ENCODE measurements at places on chromosomes 6 and 20.

- DNase-seq: no peak
Measured at GRCh38 chr20:63159826-63160640, 55.9 kb downstream of the YTHDF1 start.

DNA sequence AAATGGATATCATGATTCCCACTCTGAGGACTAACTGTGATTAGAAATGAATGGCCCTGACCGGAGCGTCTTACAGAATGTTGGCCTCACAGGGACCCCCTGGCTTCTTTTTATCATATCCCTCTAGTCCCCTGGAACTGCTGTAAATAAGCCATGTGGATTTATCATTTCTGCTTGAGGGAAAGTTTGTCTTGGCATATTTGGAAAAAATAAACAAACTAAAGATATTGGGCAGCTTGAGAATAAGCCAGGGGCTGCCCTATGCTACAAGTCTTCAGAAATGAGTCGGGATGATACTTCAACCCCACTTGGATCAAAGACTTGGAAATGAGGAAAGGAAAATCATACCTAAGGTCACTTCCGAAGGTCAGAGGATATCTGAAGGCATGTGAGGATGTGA, 179.1 kb downstream of the THBS2 start:
- DNase-seq: no peak

DNA sequence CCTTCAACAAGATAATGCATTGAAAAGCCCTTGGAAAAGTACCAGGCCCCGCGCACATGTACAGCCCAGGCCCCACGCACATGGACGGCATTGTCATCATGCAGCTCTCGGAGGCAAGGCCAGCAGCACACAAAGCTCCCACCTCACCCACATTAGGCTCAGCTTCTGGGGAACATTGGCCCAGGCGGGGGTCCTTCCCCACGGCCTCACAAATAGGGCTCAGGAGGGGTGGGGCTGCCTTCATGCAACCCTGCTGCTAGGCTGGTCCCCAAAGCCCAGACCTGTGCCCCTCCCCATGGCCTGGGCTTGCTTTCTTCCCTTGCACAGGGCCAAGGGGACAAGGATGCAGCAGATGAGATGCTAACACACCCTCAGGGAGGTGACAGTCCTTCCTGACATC, 26.7 kb downstream of the NPEPL1 start:
- DNase-seq: no peak

- no peak for DNase-seq
Measured at GRCh38 chr6:14642136-14642505, 524.5 kb downstream of the CD83 start.

DNA sequence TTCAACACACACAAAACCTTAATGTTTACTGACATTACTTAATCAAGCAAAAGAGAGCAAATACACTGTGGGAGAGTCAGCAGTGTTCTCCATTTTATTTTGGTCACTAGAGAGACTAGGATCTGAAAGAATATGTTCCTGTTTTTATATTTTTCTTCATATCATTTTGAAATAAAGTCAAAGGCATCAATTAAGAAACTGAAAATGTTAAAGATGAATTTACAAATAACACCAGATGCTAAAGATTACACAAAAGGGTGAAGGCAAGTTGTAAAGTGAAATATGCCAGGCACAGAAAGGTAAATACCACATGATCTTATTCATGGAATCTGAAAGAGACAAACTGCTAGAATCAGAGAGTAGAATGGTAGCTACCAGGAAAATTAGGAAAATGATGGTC, 60.3 kb upstream of the FABP7 start:
- no peak for DNase-seq

DNA sequence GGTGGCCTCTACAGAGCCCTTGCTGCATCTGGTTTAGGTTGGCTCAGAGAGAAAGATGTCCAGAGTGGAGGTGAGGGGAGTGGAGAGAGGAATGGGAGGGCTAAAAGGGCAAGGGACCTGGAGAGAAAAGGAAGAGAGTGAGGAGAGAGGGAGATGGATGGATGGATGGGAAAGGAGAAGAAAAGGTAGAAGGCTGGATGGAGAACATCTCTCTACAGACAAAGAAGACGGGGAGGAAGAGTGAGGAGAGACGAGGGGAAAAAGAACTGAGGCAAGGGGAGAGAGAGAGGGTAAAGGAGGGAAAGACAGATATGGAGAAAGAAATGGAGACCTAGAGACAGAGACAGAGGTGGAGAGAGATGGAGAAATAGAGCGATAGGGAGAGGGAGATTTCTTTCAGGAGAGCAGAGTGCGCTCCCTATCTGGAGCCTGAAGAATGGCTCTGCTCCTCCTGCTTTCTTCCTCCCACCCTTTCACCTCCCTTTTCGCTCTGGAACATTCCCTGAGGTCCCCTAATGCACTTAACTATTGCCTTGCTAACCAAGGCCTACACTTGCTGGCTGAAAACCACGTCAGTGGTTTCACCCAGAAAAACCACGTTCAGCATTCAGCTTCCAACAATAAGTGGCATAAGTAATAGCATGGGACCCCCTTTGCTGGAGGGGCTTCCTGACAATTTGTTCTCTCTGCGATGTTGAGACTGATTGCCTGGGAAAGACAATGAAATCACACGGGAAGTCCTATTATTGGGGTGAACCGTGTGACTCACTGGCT, 286.3 kb downstream of the CDH26 start:
- no peak for DNase-seq

DNA sequence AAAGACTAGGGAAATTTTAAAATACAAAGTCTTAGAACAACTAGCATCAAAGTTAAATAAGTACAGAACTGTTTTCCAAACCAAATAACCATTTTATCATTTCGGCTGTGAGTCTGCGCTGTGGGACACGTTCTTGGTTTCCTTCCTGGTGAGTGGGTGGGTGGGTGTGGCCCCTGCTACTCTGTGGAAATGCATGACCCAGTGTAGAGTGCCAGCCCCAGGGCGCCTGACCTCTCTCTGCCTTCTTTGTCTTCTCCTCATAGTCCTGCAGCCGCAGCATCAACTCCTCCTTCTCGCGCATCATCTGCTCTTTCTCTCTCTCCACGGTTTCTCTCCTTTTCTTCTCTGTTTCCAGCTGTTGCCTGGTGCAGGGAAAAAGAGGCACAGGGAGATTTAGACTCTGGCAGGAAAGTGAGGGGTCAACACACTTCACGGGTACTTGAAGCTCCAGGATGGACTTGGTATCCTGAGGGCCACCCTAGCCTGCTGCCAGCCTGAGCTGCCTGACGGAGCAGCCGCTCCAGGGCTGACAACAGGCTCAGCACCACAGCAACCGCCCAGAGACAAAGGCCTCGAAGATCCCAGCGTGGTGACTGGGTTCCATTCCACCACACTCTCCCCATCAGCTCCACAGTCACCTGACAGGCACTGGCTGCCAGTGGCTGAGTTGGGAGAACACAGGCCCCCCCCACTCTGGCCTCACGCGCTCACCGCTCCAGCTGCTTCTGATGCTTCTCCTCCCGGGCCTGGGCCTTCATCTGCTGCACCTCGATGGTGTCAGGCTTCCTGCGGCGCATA, 48.4 kb downstream of the EZR start:
- DNase-seq: no peak

DNA sequence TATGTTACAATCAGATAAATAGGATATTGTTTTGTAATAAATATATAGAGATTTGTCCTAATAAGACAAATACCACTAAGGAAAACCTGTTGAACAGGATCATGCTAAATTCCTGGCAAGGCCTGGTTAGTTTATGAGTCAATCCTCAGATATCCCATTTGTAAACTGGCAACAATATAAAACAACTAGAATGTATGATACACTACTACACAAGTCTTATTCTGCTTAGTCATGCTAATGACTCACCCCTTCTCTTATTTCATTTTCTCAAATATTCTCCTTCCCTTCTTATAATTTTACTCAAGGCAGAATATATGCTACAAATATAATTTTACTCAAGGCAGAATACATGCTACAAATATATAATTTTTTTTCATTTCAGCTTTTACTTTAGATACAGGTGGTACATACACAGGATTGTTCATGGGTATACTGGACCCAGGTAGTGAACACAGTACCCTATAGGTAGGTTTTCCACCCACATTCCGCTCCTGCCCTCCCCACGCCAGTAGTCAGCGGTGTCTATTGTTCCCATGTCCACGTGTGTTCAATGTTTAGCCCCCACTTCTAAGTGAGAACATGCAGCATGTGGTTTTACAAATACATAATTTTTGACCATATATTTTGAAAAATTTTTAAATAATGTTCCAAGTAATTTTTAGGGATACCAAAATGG, 6.3 kb downstream of the OSER1 start:
- DNase-seq: peak; percentile 74

- DNase-seq: no peak
Measured at GRCh38 chr6:166707045-166707444, 80.0 kb upstream of the RPS6KA2 start.

DNA sequence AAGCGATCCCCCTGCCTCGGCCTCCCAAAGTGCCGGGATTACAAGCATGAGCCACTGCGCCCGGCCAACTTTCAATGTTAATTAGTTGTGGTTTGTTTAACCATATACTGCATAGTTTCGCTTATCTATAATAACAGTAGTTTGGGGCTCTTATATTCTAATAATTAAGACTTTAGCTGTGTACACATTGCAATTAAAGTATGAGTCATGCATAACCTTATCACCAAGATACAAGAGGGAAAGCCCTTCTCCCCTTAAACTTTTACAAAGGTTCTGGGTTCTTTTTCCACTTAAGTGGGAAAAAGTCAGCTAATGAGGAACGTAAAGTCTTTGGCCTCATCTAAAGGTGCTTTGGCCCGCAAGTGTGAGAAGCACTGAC, 3.2 kb upstream of the MCCD1 start:
- DNase-seq: no peak

GRCh38 chr20:61353261-61354000, 101.4 kb downstream of the CDH4 start:
- DNase-seq: no peak

DNA sequence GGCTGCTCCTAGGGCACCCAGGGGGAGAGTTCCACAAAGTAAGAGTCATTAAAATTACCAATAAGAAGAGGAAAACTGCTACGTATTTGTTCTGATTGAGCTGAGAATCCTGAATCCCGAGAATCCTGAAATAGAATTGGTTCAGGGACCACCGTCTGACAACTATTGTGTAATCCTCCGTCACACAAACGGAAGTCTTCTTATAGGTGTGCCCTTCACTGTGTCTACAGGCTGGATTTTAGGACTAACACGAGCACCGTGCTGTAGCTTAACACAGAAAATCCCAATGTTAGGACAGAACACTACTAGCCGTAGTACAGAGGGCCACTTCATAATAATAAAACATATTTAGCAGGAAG, 50.6 kb upstream of the RNF182 start:
- DNase-seq: no peak

DNA sequence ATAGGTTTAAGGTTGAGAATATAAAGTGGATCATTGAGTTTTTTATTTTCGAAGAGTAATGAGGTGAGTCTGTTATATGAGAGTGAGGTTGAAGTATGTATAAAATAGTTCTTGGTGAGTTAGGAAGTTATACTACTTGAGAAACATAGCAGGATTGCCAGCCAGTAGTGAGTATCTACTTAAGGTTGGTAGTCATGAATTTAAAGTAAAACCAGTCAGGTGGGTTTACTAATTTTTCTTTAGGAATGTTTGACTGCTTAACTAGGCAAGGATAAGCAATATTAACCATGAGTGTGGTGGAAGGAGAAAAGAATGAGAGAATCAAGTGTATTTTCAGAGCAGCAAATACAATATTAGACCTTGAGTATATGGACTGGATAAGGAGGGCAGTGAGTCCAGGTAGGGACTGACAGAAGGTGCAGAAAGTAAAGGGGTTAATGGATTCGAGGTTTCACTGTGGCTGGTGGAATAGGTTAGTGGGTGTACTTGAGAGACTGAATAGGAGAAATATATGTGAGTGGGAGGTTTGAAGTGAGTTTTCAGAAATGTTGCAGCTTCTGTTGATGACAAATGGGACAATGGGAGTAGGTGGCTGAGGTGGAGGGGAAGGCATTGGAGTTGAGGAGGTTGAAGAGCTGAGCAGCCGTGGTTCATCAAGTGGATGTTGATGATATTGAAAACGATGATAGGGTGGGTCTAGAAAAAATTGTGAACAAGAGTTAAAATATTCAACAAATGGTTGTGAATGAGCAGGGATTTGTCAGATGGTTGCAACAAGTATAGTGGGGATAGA, 232.5 kb upstream of the ASCC3 start:
- DNase-seq: no peak

GRCh38 chr6:14060971-14061370, 56.6 kb upstream of the CD83 start:
- no peak for DNase-seq

- DNase-seq: no peak
Measured at GRCh38 chr6:42702200-42702599, 20.2 kb downstream of the PRPH2 start.

GRCh38 chr6:125310994-125311649, 9.4 kb upstream of the HDDC2 start:
- DNase-seq: peak; percentile 15

GRCh38 chr6:155222506-155222905, 41.3 kb upstream of the CLDN20 start:
- no peak for DNase-seq

DNA sequence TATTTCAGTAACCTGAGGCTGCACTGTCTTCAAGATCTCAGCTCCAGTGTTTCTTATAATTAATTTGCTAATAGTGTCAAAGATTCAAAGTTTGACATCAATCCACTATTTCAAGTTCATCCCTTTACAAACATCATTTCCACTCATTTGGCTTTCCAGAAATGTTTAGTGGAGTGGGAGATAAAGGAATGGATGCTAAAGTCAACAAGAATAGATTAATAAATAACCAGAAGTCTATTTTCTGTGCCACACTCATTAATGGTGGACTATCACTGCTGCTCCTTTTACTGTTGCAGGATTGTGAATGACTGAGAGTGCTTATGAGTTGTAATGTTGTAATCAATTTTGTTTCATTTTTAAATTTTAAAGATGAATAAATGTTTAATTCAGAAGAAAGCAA, 28.4 kb upstream of the EPM2A start:
- DNase-seq: no peak

DNA sequence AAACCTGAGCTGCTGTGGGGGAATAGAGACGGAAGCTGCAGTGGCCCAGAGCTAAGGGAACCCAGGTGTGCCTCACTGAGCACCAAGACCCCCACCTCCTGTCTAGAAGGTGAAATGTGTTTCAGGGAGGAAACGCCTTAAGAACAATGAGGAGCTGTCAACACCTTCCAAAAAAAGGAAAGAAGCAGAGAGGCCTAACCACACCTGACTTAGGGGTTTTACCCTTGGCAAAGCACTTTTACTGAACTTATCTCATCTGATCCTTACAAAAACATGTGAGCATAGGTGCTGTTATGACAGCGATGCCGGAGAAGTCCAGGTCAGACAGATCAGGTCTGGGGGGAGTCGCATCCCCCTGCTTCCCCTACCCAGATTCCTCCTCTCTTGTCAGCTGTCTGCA, 16.1 kb upstream of the CDKN1A start:
- no peak for DNase-seq

All from AG04450 (cell line).